Amygdala (tissue), 56 donors: ENCODE measurements at places on chromosomes 5 and 9.

GRCh38 chr5:172635038-172635437, 6.0 kb upstream of the NEURL1B start:
- no peak for DNase-seq

DNA sequence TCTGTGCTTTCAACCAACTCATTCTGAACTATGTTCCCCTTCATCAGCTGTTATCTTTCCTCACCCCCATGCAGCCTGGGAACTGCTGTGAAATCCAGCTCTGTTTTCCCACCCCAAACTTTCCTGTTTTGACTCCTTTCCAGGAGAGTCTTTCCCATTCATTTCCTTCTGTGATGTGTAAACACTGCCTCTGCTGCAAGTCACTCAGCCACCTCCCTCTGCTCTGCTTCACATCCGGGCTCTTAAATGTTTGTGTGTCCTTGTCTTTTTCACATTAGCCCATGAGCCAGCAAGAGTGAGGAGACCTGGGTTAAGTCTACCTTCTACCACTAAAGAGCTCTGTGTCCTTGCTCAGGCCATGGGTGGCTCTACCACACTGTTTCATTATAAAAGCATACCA, 137.5 kb downstream of the ICE1 start:
- DNase-seq, result no peak

DNA sequence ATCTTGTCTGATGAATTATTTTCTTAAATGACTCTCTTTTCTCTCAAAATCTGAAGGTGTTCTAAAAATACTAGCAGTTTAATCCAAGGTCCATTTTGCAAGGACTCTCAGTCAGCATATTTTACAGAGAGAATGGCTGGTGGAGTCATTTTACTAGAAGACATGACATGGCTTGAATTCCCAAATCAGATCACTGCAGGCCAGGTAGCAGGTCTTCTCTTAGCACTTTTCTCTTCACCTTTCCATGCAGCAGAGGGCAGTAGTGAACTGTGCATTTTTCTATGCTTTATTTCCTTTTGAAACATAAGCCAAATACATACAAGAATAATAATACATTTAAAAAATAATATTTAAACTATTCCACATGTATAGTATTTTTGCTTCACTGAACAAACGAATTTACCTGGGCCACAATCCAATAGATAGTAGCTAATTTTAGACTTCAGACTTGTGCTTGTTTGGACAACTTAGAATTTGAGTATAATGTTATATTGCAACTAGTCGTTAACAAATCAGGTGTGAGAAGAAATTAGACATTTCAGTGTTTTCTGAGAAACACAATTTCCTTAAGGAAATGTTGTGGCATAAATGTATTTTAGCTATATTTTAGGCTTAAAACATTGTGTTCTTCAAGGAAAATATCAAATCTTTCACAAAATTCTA, 289.4 kb upstream of the DAB2 start:
- DNase-seq, result no peak

- DNase-seq, result no peak
Measured at GRCh38 chr9:110283751-110284150, 27.4 kb upstream of the TXN start.

DNA sequence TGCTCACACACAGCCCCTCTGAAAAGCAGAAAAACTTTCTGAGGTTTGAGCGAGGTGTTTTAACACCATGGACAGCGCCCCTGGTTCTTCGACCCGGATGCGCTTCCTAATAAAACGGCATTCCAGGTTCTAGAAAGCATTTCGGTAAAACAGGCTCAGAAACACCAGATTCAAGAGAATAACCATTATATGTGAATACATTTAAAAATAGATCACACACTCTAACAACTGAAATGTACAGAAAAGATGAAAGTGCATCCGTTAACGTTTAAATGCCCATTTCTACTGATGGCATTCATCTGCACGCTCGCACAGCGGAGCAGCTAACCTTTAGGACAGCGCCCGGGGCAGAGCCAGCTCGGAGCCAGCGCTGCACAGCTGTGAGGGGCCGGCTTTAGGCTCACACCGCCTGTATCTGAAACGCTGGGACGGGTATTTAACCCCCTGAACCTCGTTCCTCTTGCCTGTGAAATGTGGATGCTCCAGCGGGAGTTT, 26.3 kb upstream of the TENT4A start:
- DNase-seq, result no peak

DNA sequence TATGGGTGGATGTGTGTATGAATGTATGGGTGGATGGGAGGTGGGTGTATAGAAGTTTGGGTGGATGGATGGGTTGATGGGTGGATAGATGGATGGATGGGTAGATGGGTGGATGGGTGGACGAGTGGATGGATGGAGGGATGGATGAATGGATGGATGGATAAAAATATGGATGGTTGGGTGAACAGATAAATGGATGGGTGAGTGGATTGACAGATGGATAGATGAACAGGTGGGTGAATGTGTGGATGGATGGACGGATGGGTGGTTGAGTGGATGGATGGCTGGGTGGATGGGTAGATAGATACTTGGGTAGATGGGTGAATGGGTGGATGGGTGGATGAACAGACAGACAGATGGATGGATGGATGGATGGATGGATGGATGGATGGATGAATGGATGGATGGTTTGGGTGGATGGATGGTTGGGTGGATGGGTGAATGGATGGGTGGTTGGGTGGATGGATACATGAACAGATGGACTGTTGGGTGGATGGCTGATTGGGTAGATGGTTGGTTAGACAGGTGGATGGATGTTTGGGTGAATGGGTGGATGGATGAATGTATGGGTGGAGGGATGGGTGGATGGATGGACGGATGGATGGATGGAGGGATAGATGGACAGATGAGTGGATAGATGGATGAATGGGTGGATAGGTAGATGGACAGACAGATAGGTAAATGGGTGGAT, 166.8 kb downstream of the IRX2 start:
- no peak for DNase-seq

GRCh38 chr9:116336133-116336862, 182.7 kb downstream of the PAPPA start:
- no peak for DNase-seq

- no peak for DNase-seq
Measured at GRCh38 chr5:68233075-68233474, 17.5 kb downstream of the PIK3R1 start.

- DNase-seq, result no peak
Measured at GRCh38 chr9:114775981-114776380, 29.9 kb downstream of the TNFSF15 start.

- DNase-seq, result no peak
Measured at GRCh38 chr5:102453716-102454115, 45.1 kb downstream of the SLCO6A1 start.

- no peak for DNase-seq
Measured at GRCh38 chr5:149172709-149173505, 31.6 kb downstream of the ABLIM3 start.

- no peak for DNase-seq
Measured at GRCh38 chr5:141672841-141673813, 8.9 kb downstream of the ARAP3 start.

- DNase-seq, result no peak
Measured at GRCh38 chr5:109100971-109101370, 308.8 kb downstream of the PJA2 start.

- no peak for DNase-seq
Measured at GRCh38 chr5:127002390-127002789, 28.0 kb downstream of the MARCHF3 start.

- no peak for DNase-seq
Measured at GRCh38 chr9:91379426-91379825, 17.7 kb upstream of the AUH start.

GRCh38 chr5:55218967-55219366, 8.1 kb downstream of the MCIDAS start:
- DNase-seq, result no peak

DNA sequence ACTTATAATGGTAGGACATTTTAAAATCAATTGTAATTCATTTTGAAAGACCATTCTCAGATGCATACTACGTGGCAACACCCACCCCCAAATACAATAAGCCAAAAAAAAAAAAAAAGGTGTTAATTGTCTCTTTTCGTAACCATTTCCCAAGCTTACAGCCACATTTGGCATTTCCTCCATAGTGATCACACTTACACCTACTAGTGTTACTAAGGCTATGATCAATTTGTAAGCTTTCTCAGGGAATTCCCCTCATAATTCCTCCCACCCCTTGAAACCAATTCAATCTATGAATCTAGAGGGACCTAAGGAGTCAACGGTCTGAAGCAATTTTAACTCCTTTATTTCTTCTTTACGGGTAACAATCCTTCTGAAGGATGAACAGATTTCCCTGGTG, 40.1 kb downstream of the NR2F1 start:
- no peak for DNase-seq

DNA sequence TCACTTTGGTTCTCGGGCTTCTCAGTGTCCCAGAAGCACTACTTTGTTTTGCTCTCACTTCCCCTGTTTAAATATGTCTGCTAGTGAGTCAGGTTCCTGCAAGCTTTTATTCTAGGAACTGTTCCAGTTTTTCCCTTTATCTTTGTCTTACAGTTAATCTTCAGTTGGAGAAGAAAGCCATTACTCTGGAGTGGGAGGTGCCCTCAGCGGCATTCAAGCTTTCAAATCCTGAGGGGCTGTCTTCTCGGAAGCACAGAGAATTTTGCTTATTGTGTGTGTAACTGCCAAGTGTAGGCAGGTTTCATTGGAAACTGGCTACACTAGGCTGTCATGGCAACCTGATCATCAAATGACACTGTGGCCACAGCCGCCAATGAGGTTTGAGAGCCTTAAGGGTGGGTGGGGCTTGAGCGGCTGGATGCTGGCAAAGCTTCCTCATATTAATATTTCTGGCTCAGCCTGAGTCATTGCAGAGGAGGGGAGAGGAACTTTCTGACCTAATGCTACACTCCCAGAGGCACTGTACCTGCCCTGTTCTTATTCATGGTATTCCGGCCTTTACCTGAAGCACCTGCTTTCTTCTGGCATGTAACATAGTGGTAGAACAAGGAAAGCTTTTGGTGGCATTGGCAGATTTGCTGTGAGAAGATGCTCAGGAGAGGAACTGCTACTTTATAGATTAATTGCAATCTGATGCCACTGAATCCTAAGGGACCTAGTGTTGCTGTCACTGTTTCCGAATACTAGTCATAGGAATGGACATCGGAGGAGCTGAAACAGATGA, 26.3 kb downstream of the SLC25A25 start:
- DNase-seq, result no peak

DNA sequence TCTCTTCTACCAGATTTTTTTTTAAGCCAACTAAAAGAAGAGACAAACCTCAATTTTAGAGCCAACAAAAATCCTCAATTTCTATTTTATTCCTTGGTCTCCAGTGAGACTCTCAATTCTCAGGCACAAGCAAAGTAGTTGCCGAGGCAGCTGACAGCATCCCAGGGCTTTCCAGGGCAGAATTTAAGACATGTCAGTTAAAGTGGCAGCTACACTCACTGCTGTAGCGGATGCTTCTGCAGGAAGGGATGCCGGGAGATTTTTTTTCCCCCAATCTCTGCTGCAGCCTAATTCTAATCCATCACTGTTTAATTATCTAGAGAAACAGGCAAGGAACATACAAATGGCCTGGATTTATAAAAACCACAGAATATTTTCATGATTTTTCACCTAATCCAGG, 57.0 kb downstream of the TTC39B start:
- no peak for DNase-seq

DNA sequence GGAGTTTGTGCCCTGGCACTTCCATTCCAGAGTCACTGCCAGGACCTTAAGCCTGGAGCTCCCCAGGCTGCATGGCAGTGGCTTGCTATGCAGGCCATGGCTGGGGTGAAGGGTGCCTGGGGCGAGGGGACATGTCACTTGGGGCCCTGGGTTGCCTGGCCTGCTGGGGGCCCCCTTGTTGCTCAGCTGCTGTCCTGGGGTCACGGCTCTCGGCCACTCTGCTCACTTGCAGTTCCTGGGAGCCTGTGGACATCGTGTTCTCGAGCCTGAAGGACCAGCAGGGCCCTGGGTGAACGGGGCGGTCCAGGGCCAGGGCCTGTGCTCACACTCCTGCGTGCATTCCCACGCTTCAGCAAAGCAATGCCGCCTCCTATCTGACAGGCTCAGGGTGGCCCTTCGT, 14.5 kb upstream of the SLC2A6 start:
- no peak for DNase-seq

GRCh38 chr9:120946259-120946658, 19.7 kb upstream of the TRAF1 start:
- no peak for DNase-seq
